ENCODE measurements at places on chromosomes 5 and 9.

- no peak for DNase-seq
Observed at GRCh38 chr5:3606121-3606831, 10.6 kb downstream of the IRX1 start.

GRCh38 chr5:109865637-109866036, 175.9 kb downstream of the MAN2A1 start:
- DNase-seq: no peak

GRCh38 chr5:97004423-97005060, 68.7 kb downstream of the LNPEP start:
- no peak for DNase-seq

DNA sequence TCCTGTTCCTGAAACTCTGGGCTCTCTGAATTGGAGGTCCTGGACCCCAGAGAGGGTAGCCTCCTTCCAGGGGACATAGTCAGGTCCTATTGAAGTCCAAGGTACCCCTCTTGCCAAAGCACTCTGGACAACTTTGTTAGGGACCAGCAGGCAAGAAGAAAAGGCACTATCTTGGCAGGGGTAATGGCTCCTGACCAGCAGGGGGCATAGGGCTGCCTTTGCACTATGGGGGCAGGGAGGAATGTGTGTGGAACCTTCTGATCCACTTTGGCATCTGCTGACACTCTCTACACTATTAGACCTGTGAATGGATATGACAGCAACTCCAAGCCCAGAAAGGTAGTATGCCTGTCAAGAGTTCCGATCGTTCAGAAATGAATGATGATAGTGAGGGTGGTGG, 179.0 kb upstream of the CD180 start:
- DNase-seq: no peak

- DNase-seq: no peak
Observed at GRCh38 chr5:76149636-76150035, 66.5 kb downstream of the SV2C start.

- DNase-seq: no peak
Observed at GRCh38 chr9:107760469-107761242, 271.1 kb upstream of the KLF4 start.

DNA sequence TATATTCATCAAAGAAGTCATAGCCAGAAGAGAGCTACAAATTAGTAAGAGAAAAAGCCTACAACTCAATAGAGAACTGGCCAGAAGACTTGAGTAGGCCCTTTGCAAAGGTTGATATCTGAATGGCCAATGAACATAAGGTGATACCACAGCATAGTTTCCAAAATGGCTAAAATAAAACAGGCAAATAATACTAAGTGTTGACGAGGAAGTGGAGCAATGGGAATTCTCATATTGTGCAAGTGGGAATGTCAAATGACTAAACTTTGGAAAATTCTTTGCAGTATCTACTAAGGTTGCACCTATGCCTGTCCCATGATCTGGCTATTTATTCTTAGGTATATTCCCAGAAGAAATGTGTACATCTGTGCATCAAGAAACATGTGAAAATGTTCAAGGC, 48.3 kb downstream of the BOD1 start:
- DNase-seq: no peak

DNA sequence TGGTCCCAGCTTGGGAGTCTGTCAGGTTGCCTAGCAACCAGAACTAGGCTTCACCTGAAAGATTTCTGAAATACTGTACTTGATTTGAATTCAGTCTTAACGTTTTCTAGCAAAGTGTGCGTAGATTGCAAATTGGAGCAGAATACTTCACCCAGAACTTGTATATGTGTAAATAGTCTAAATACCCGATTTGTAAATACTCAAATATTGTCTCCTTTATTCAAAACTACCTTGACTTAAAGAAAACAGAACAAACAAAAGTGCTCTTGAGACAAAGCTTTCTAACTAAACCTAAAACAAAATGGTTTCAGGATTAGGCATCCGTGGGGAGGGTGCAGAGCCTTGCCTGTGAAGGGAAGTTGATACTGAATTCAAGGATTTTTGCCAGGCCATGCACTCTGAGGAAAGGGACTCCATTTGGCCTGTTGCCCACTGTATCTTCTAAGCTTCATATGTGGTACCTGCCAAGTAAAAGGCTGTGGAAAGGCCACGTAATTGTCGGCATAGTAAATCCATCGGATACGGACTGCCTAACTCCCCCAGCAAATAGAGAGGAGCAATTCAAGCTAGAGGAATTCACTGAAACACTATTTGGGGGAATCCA, 744 bp upstream of the HMGCS1 start:
- no peak for DNase-seq

- DNase-seq: no peak
Observed at GRCh38 chr5:394671-395155, 48.3 kb upstream of the EXOC3 start.

- no peak for DNase-seq
Observed at GRCh38 chr9:127999461-127999860, 18.7 kb upstream of the EEIG1 start.

- no peak for DNase-seq
Observed at GRCh38 chr9:37998881-37999587, 70.0 kb downstream of the SHB start.

- DNase-seq: no peak
Observed at GRCh38 chr5:72282878-72283277, 37.2 kb downstream of the MRPS27 start.

DNA sequence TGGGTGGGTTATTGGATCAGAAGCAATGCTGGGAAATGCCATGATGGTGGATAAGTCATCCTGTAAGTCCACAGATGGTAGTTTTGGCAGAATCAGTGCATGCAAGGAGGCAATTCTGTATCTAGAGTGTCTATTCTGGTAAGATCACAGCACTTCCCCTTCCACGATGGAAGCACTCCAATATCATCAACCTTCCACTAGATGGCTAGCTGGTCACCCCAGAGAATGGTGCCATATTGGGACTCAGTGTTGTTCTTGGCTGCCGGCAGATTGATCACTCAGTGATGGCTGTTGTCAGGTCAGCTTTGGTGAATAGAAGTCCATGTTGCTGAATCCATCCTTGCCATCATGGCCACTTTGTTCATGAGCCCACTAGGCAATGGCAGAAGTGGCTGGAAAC, 553.5 kb downstream of the CSNK1G3 start:
- DNase-seq: no peak

- DNase-seq: no peak
Observed at GRCh38 chr5:138961221-138961620, 86.1 kb upstream of the LRRTM2 start.

DNA sequence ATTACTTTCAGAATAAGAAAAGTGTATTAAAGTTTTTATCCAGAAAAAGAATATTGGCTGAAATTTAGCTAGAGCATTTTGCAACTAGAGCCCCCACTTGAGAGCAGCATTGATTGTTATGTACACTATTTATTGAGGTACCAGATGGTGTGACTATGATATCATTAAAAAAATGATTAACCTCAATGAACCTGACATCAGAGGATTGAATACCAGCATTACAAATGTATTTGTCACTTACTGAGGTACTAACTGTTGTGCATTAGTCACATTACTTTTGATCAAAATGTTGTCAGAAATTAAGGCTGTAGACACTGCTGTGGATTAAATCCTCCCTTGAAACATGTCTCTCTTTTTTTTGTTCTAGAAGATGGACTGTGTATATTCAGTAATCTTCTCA, 127.8 kb upstream of the DHFR start:
- DNase-seq: no peak

DNA sequence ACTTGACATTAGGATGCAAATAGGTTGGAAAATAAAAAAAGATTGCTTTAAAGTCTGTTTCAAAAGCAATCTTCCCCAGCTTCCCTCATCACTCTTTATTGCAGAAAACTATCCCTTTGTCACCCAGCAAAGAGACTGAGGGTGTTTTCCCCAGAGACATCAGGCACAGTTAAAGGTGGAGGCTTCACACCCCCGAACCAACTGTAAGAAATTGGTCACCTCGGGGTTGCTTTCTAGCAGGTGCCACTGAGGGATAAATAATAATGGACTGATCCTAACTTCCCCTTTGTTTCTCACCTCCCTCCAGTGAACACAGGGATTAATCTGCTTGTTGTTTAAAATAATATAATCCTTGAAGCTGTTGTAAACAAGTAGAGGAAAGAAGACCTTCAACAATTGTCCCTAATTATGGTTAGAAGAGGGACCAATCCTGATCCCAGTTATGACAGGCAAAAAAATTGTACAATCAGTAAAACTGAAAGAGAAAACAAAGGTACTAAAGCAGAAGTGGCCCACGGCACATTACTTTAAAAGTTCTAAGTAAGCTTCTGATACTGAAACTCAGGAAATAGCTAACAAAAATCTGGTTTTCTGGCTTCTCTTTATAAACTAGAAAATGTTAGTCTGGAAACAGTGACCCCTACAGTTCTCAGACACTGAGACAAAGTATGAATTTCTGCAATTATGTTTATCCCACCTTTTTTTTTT, 6.6 kb upstream of the PCSK1 start:
- no peak for DNase-seq

GRCh38 chr5:26828294-26828693, 210.1 kb downstream of the CDH9 start:
- no peak for DNase-seq

- DNase-seq: no peak
Observed at GRCh38 chr5:56737002-56737621, 78.2 kb upstream of the MAP3K1 start.

GRCh38 chr9:13786131-13786530, 506.6 kb upstream of the MPDZ start:
- no peak for DNase-seq

- DNase-seq: no peak
Observed at GRCh38 chr5:16559702-16560101, 57.1 kb downstream of the RETREG1 start.

GRCh38 chr9:85949586-85950335, 8.8 kb downstream of the NAA35 start:
- DNase-seq: no peak

DNA sequence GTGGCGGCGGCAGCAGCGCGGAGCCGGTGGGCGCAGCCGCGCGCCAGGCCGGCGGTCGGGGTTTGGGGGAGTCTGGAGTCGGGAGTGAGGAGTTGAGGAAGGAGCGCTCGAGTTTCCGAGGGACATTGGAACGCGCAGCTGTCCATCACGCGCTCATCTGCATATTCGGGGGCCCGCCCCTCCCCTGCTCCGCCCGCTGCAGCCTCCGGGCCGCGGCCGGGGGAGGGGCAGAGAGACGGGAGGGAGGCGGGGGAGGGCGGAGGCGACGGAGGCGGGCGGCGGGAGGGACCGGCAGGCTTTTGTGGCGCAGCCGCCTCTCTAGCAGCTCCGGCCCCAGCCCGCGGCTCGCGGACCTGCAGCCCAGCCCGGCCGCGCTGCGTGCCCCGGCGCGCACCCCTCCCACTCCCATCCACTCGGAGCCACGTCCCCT, at the start of gene IRX2:
TSS of gene IRX2 (minus strand) at position 86 of the 430 bp plus-strand sequence. CDS start 264 bp downstream, outside the sequence.
- no peak for DNase-seq

- DNase-seq: no peak
Observed at GRCh38 chr5:87400305-87400899, 12.3 kb downstream of the CCNH start.

DNA sequence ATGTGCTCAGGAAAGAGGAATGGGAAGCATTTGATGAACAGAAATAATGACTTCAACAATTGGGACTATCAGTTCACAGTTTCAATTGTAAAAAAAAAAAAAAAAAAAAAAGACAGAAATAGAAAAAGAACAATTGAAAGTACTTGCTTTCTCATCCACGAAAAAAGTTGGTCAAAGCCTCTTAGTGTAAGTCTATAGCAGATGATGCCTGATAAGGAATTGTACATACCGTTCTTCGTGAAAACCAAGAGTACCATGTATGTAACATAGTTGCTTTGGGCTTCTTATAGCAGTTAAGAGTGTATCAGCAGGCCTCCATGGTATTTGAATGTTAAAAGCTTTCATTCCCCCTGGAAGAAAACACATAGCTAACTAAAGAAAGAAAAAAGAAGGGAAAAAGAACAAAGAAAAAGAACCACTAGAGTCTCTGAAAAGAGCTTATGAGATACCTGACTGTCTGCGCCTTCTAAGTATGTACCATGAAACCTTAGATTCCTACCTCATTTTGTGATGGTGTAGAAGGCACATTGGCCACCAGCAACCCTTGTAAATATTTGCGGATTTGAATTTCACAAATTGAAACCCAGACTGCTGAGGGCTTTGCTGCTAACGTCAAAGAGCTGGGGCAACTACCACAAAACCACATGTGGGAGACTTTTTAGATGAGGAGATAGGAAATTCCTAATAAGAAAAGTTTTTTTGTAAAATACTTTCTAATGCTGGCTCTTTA, 75.2 kb downstream of the TMC1 start:
- no peak for DNase-seq

- DNase-seq: no peak
Observed at GRCh38 chr5:113047733-113048652, 71.4 kb downstream of the DCP2 start.

GRCh38 chr5:174176511-174176910, 131.0 kb downstream of the NSG2 start:
- DNase-seq: no peak

GRCh38 chr5:583645-584044, 28.5 kb upstream of the CEP72 start:
- no peak for DNase-seq

DNA sequence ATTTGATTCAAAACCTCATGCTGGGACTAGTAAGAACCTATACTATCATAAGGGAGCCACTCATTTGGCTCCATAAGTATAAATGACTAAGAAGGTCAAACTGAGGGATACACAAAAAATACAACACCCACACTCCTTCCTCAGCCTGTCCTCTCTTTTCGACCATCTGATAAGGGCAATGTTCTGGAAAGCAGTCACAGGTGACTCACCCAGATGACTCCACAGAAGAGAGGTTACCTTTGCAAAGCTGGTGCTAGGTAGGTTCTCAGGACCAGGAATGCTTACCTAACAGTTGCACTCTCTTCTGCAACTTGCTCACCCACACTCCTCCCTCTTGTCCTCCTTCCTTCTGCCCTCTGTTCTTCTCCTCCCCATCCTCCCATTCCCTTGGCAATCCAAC, 32.9 kb downstream of the LHFPL2 start:
- DNase-seq: no peak

- DNase-seq: no peak
Observed at GRCh38 chr5:1063661-1064382, 48.0 kb downstream of the SLC12A7 start.

DNA sequence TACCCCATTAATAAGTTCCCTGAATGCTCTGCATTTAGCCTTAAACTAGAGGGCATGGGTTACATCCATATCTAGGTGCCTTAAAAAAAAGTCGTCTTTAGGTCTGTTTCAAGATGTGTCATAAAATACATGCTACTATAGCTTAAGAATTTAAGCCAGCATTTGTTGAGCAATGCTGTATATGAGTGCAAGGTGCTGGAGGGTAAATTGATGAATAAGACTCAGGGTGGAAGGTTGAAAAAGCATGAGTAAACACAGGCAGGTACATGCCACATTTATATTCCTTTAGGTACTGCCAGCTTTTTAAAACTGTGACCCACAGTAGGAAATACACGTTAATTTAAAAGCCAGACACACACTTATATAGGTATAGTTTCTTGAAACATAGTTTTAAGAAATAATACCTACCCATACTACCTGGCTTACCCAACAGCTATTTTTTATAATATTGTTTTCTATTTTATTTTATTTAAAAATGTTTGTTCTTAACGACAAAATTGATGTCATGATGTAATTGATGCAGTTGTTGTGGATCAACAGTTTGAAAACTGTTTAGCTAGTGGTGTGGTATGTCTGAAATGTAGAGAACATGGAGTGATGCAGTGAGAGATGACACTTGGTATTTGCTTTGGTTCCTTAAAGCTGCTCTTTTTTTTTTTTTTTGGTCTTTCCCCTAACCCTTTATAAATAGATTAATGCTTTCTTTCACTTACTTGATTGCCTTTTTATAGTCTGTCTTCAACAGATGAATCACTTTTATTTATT, 3.9 kb downstream of the HMGCR start:
- no peak for DNase-seq

GRCh38 chr5:159330131-159330800, at the start of gene IL12B:
Gene IL12B, minus strand, starts transcription at chr5:159330487. Its CDS starts 3,705 bp downstream, at chr5:159326782.
- no peak for DNase-seq

GRCh38 chr9:134789168-134789567, 91.4 kb upstream of the FCN2 start:
- DNase-seq: no peak

All from activated T-cell treated with anti-CD3 and anti-CD28 coated beads for 1 hour (primary cell).